NCI-H748 treated with DMSO at 0.1 percent for 48 hours (cell line): ENCODE measurements at places on chromosomes 16 and 17.

GRCh38 chr17:79981661-79982101 is 54.0 kb downstream of the TBC1D16 start:
- no peak for DNase-seq

DNA sequence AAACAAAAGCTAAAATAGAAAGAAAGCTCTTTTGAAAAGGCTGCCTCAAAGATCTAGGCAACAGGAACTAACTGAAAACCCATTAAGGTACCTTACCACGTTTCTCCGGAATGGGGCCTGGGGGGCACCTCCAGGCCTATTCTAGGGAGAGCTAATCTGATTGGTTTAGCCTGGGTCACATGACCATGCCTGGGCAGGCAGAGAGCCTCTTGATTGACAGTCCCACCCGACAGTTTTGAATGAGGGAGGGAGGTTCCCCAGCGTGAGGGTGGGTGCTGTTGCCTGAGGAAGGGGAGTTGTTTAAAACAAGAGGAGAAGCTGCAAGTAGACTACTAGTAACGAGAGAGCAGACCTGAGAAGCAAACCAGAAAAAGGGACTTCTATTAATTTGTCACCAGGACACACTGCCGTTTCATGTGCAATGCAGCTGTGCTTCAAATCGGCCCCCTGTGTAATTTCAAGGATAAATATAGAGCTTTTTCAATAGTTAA is 143.4 kb upstream of the HS3ST2 start:
- no peak for DNase-seq

DNA sequence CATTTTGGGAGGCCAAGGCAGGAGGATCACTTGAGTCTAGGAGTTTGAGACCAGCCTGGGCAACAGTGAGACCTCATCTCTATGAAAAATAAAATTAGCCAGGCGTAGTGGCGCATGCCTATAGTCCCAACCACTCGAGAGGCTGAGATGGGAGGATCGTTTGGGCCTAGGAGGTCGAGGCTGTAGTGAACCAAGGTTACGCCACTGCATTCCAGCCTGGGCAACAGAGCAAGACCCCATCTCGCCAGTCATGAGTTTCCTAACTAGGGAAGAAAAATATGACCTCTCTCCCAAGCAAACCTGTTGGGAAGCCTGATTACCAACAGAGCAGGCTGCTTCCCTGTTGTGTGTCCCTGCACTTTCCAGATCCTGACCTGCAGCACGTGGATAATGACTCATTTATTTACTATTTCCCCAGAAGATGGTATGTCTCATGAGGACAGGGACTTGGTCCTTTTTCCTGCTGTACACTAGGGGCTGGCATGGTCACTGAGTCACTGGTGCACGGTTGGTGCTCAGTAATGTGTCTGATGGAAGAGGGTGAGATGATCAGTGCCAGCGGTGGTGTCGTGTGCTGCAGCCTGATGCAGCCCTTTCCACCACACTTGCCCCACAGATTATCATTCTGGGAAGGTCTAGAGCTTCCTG is 30.8 kb downstream of the NMT1 start:
- DNase-seq: no peak

- DNase-seq: no peak
Measured at GRCh38 chr16:78487471-78487870, 388.0 kb downstream of the WWOX start.

DNA sequence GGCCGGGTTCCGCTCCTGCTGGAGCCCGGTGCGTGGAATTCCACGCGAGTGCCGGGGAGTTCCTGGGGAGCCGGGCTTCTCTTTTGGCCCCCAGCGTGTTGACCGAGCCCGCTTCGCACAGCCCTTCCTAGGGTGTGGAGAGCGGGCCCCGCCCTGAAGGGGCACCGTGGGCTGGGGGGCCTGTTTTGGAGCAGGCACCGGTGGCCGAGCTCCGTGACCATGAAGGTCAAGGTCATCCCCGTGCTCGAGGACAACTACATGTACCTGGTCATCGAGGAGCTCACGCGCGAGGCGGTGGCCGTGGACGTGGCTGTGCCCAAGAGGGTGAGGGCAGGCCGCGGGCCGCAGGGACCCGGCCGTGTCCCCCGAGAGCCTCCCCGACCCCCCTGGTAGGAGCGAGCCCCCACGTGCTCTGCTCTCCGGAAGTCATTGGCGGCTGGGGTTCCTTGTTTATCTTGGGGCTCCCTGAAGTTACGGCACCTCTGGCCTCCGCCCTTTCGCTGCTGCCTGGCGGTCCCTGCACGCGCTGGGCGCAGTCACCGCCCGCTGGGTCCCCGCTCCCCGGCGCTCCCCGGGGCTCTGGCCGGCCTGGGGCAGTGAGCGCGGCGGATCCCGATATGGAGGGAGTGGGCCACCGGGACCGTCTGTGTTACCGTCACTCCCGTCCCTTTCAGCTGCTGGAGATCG is 528 bp downstream of the HAGHL start:
- DNase-seq: no peak
